GM23248 (cell line): ENCODE measurements at places on chromosomes 4 and X.

DNA sequence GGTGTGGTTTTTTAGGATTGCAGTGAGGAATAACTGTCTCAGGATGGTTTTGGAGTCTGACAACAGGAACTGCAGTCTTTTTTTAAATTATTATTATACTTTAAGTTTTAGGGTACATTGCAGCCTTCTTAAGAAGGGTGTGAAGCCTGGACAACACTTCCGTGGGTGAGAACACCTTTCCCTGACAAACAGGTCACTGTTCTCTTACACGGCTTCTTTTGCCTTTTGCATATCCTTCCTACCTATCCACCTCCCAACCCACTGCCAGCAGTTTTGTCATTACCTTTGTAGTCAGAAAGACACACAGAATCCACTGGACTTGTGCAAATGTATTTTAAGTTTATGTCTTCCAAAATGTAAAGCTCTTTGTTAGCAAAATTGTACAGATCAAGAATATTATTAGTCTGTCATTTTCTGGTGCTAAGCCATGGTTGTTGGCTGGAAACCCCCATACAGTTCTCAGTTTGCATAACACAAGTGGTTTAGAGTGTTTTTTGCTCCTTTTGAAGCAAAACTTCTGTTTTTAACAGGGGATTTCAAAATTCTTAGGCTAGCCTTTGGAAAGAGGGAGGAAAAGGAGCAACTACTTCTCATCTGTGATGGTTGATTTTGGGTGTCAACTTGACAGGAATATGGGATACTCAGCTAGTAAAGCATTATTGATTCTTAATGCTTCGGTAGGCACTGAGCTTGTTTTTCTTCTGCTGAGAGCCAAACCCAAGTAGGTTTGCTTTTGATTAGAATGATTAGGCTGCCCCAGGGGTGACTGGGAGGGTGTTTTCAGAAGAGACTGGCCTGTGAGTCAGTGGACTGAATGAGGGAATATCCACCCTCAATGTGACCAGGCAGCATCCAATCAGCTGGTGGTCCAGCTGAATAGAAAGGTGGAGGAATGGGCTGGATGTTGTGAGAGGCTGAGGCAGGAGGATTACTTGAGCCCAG is 29.4 kb upstream of the KLHL2 start:
- no peak overlapping the region for H3K4me3 ChIP-seq
- H3K27me3 ChIP-seq, result no peaks in the 10 kb centered on the region
- no peak for DNase-seq
- no peaks in the 10 kb centered on the region for H3K4me1 ChIP-seq

DNA sequence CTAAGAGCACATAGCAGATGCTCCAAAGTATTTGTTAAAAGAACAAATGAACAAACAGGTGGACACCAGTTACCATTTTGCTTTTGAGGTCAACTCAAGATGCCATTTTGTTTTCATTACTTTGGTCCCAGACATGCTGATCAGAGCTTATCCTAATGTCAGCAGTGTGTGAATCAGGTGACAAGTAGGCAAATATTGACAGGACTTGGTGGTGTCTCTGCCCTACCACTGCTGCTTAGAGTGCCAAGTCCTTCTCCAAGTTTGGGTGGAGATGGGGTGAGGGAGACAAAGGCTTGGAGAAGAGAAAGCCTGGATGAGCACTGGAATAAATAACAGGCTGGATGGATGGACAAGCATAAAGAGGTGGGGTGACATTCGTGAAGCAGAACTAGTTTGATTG is 38.7 kb downstream of the MID1IP1 start:
- H3K4me1 ChIP-seq, result no peaks in the 10 kb centered on the region
- DNase-seq, result no peak
- H3K36me3 ChIP-seq, result no peaks in the 10 kb centered on the region
- no peak overlapping the region for H3K27ac ChIP-seq

DNA sequence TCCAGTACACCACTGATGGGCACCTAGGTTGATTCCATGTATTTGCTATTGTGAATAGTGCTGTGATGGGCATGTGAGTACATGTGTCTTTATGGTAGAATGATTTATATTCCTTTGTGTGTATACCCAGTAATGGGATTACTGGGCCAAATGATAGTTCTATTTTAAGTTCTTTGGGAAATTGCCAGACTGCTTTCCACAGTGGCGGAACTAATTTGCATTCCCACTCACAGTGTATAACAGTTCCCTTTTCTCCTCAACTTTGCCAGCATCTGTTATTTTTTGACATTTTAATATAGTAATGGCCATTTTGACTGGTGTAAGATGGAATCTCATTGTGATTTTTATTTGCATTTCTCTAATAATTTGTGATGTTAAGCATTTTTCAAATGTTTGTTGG is 25.9 kb downstream of the CC2D2A start:
- no peaks in the 10 kb centered on the region for H3K27me3 ChIP-seq
- no peak overlapping the region for H3K4me3 ChIP-seq
- H3K27ac ChIP-seq, result no peak overlapping the region
- H3K4me1 ChIP-seq, result no peaks in the 10 kb centered on the region
- H3K36me3 ChIP-seq, result no peaks in the 10 kb centered on the region
- DNase-seq, result no peak

DNA sequence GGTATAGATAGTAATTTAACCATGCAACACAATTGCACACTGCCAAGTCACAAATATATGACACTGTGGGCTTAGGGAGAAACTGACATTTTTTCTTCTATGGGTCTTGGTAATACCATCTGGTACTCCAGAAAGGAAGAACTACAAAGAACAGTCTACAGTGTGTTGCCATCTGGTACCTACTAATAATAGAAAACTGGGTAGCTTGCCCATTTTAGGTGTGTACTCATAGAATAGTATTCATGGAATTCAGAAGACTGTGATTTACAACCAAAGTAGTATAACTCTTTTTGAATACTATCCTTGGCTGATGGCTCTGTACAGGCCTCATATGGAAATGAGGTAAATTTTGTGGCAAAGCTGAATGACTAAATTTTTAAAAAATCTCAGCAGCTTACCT is 132.6 kb upstream of the RPS6KA6 start:
- DNase-seq, result peak; percentile 19
- H3K36me3 ChIP-seq, result no peaks in the 10 kb centered on the region
- peaks cover 5% of the 10 kb centered on the region; the same call in 1 of the 2 replicates for H3K4me1 ChIP-seq
- H3K4me3 ChIP-seq, result no peak overlapping the region

- H3K4me3 ChIP-seq, result no peak overlapping the region
- H3K27ac ChIP-seq, result no peak overlapping the region
- no peaks in the 10 kb centered on the region for H3K27me3 ChIP-seq
- H3K4me1 ChIP-seq, result no peaks in the 10 kb centered on the region; the same call in 1 of the 2 replicates
Observed at GRCh38 chr4:138935135-138935807, 80.3 kb upstream of the NOCT start.

- no peak for DNase-seq
- no peak overlapping the region for H3K4me3 ChIP-seq
- H3K27ac ChIP-seq, result no peak overlapping the region
Observed at GRCh38 chrX:27583976-27584375, 6.2 kb upstream of the DCAF8L2 start.

- no peaks in the 10 kb centered on the region for H3K27me3 ChIP-seq
- H3K4me1 ChIP-seq, result peaks cover 33% of the 10 kb centered on the region
- no peak overlapping the region for H3K4me3 ChIP-seq
Observed at GRCh38 chr4:147776716-147777115, 44.8 kb downstream of the ARHGAP10 start.

DNA sequence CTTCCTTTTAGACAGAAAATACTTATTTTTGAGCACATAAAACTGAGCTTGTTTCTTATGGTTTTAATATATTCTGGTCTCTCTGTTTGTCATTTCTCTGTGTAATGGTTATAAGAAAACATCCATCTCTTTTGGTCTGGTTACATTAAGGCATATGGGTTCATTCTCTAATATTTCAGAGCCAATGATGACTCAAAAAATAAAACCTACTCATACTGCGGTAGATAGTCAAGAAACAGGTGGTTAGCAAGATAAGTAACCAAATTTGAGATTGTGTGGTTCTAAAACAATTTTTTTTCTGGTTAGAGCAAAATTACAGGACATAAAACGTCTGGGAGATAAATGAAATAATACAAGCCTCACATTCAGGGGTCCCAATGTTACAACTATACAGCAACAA is 654.5 kb downstream of the STIM2 start:
- H3K27ac ChIP-seq, result no peak overlapping the region
- H3K27me3 ChIP-seq, result no peaks in the 10 kb centered on the region
- H3K36me3 ChIP-seq, result no peaks in the 10 kb centered on the region
- DNase-seq, result no peak
- no peaks in the 10 kb centered on the region for H3K4me1 ChIP-seq
- no peak overlapping the region for H3K4me3 ChIP-seq

DNA sequence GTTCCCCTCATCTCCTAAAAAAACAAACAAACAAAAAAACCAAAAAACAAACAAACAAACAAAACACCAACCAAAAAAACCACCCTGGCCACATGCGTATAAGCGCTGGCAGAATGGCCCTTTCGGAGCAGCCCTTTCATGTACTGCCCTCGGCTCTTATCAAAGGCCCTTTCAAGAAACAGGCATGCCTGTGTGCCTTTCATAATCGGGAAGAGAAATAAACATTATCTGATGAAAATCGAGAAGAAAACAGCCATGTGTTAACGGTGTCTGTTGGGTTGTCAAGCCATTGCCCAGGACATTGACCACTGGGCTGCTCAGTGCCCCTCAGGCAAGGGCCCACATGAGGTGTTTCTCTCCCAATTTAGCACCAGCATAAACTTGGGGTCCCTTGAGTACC is 68.3 kb downstream of the PJA1 start:
- no peak overlapping the region for H3K4me3 ChIP-seq
- no peaks in the 10 kb centered on the region for H3K27me3 ChIP-seq
- H3K27ac ChIP-seq, result no peak overlapping the region
- DNase-seq, result no peak
- H3K4me1 ChIP-seq, result no peaks in the 10 kb centered on the region
- H3K36me3 ChIP-seq, result no peaks in the 10 kb centered on the region

DNA sequence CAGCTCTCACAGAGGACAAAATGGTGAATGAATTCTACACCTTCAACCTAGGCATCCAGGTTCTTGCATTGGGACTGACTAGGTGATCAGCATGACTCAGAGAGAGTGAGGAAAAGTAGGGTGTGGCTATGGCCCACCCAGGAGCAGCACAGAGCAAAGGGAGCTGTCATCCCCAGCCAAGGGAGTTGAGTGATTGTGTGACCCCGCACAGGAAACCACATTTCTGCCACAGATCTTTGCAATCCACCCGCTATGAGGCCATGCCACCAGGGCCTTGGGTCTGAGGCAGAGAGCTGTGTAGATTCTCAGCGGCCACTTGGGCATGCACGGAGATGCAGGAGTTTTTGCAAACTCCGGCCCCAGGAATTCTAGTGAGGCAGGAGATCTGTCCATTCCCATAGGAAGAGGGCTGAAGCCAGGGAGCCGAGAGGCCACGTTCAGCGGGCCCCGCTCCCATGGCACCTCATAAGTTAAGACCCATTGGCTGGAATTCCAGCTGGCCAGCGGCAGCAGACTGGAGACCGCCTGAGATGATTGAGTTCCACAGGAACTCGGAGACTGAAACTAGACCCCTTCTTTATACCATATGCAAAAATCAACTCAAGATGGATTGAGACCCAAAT is 75.9 kb downstream of the NAA11 start:
- H3K4me3 ChIP-seq, result no peak overlapping the region
- no peaks in the 10 kb centered on the region for H3K27me3 ChIP-seq
- H3K27ac ChIP-seq, result no peak overlapping the region
- H3K4me1 ChIP-seq, result no peaks in the 10 kb centered on the region
- DNase-seq, result no peak

DNA sequence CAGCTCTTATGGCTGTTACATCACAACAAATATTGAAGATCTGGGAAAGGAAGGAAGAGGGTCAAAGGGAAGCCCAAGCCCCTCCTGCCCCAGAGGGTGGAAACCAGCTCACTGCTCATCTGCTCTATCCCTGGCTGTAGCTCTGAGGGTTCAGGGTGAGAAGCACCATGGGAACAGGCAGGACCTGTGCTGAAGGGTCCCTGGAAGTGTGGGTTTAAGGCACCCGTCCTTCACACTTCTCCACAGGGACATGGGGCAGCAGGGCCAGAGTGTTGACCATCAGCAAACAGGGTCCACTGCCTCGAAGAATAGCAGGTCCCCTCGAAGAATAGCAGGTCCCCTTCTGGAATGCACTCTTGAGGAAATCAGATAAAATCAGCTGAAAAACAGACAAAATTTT is 4.4 kb downstream of the RTL5 start:
- DNase-seq, result no peak
- no peak overlapping the region for H3K27ac ChIP-seq
- H3K4me3 ChIP-seq, result no peak overlapping the region
- no peaks in the 10 kb centered on the region for H3K27me3 ChIP-seq
- peaks cover 8% of the 10 kb centered on the region for H3K4me1 ChIP-seq

DNA sequence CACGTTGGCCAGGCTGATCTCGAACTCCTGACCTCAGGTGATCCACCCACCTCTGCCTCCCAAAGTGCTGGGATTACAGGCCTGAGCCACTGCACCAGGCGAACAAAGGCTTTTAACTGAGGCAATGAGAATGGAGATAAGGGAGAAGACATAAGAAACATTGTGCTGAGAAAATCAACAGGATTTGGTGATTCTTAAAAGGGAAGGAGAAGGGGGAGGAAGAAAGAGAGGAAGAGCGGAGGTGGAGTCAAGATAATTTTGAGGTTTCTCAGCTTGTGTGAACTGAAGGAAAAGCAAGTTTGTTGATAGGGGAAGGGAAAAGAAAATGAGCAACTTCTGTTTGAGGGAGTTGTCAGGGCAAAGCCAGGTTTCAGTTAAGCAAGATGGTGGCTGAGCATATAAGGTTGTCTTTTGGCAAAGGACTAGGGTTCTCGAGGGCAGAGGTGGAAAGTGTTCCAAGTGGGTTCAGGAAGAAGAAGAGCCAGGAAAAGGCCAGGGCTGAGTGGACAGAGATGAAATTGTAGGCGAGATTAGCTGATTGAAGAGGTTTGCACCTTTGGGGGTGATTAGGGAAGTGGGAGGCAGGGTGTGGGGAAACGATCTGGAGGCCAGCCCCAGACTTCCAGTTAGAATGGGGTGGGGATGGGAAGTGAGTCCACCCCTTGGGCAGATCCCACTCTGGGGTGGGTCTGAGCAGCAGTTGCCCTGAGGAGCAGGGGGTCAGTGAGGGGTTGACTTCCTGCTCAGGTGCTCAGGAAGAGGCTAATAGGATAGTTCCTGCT is 7.8 kb downstream of the DOCK11 start:
- no peak overlapping the region for H3K4me3 ChIP-seq
- no peak for DNase-seq
- H3K36me3 ChIP-seq, result no peaks in the 10 kb centered on the region
- no peak overlapping the region for H3K27ac ChIP-seq

GRCh38 chrX:13990126-13990800 is 39.4 kb downstream of the GEMIN8 start:
- H3K4me3 ChIP-seq, result no peak overlapping the region
- H3K36me3 ChIP-seq, result no peaks in the 10 kb centered on the region
- no peak overlapping the region for H3K27ac ChIP-seq
- H3K4me1 ChIP-seq, result no peaks in the 10 kb centered on the region
- H3K27me3 ChIP-seq, result no peaks in the 10 kb centered on the region
- DNase-seq, result no peak

- no peak overlapping the region for H3K27ac ChIP-seq
- no peak overlapping the region for H3K4me3 ChIP-seq
- no peaks in the 10 kb centered on the region for H3K4me1 ChIP-seq
- H3K27me3 ChIP-seq, result no peaks in the 10 kb centered on the region
Observed at GRCh38 chrX:9462456-9462855, 2.4 kb upstream of the TBL1X start.
